ENCODE measurements at places on chromosomes 4 and X.
A peak's percentile ranks its signal among the peaks of the same experiment; 100 is the strongest.

DNA sequence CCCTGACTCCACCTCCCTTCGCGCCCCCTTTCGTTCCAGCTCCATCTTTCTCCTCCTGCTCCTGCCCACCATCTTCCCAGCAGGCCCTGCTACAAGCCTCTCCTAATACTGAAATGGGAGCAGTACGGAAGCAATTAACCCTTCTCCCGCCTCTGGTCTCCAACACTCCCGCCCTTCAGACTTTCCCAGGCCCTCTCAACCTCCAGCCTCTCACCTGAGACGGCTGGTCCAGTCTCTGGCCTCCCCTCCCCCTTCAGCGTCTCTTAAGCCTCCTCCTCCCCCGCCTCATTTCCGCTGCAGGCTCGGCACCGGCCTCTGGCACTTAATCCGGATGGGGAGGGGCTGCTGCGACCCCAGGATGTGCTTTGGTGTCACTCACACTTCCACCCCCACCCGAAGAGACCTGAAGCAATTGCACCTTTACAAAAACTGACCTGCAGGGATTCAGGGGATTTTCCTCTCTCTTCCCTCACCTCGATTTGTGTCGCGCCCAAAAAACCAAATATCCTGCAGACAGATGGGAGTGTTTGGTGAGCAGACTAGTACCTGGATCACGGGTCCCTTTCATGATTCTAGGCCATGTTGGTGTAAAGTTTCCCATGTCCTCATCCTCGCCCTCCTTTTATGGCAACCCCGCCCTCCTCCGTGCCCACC, 657 bp downstream of the TCEAL8 start:
- DNase-seq, result peak; percentile 65

- DNase-seq, result no peak
These were observed 76.2 kb upstream of the PAGE3 start for GRCh38 chrX:55340896-55341433.

- no peak for DNase-seq
These were observed 328.7 kb upstream of the ZFP42 start for GRCh38 chr4:187666697-187667494.

- no peak for DNase-seq
These were observed 486.1 kb upstream of the TENM3 start for GRCh38 chr4:181757098-181757497.

- DNase-seq, result no peak
These were observed 40.8 kb downstream of the CLCN4 start for GRCh38 chrX:10197279-10198210.

- no peak for DNase-seq
These were observed 577.9 kb downstream of the PPARGC1A start for GRCh38 chr4:23311983-23312382.

DNA sequence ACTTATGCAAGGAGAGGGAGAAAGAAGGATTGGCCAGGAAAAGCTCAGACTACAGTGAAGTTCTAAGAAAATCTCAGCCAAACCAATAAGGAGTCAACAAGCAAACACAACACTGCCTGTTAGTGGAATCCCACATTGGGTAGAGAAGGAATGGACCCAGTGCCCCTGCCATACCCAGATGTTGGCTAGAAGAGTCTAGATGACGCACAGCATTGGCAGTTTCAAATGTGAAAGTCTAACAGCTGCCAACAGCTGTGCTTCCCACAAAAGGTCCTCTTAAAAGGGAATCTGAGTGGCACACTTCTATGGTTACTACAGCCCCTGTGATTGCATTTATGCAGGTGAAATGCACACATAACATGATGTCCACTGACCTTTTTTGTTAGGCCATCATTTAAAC, 37.2 kb upstream of the CPEB2 start:
- no peak for DNase-seq

DNA sequence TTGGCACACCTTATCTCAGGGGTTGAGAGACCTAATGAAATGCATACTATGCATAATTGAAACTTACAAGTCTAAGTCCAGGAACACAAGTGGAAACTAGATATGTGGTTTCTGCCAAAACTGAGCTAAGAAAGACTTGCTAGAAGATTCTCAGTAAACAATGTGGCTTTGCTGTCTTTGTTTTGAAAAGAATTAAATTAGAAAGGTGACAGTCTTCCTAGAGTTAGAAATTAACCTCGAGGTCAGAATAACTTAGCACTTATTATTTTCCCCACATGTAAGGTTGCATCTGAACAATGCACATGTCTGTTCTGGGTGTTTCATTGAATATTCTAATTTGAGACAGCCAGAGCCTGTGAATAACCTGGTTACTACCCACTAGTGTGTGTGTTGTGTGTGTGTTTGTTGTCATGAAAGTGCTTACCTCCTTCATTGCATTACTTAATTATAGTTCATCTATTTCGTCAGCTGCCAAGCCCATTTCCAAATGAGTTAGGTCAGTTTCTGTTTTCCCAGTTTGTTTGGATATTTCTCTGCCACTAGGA, 1.5 kb downstream of the EREG start:
- no peak for DNase-seq

GRCh38 chr4:25792200-25792791, 70.5 kb downstream of the SEL1L3 start:
- DNase-seq, result no peak

- DNase-seq, result no peak
These were observed 15.3 kb upstream of the NSUN7 start for GRCh38 chr4:40734497-40734896.

DNA sequence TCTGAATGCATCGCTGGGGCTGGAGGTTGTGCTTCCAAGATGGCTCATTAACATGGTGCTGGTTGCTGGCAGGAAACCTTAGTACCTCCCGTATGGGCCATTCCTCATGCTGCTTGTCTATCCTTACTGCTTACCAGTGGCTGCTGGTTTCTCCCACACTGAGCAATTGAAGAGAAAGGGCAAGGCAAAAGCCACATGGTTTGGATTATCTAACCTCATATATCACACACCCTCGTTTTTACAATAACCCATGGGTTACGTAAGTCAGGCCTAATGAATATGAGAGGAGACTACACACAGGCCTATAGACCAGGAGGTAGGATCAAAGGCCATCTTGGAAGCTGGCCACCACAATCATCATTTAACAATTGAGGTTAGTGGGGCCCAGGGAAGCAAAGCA, 141.8 kb upstream of the EDNRA start:
- no peak for DNase-seq

Data from lower lobe of right lung (tissue), 2 donors.